Chondrocyte (in vitro differentiated cells): ENCODE measurements at places on chromosomes 11 and 22. TPM values are rescaled to one million over a fixed set of nuclear protein-coding genes. Genes with fewer than 3 reads are reported as not detected.

HDHD5 gene
- 22.3 to 31.5 TPM (median 30.8 TPM) in 3 replicates for total RNA-seq

GRCh38 chr11:100776212-100776896 is 89.3 kb downstream of the ARHGAP42 start:
- no peak overlapping the region for H3K4me3 ChIP-seq
- no peaks in the 10 kb centered on the region for H3K27me3 ChIP-seq
- no peak overlapping the region for H3K27ac ChIP-seq
- peaks cover 5% of the 10 kb centered on the region for H3K4me1 ChIP-seq

- no peaks in the 10 kb centered on the region for H3K36me3 ChIP-seq
- DNase-seq, result no peak
- no peaks in the 10 kb centered on the region for H3K27me3 ChIP-seq
- no peak overlapping the region for H3K27ac ChIP-seq
- no peak overlapping the region for H3K4me3 ChIP-seq
Observed at GRCh38 chr11:116833816-116834534, 3.4 kb downstream of the APOA1 start.

GRCh38 chr11:16511116-16512114 is 155.1 kb upstream of the SOX6 start:
- H3K4me1 ChIP-seq, result peaks cover 28% of the 10 kb centered on the region
- no peaks in the 10 kb centered on the region for H3K27me3 ChIP-seq
- DNase-seq, result no peak
- peak overlapping the region; percentile 74 for H3K27ac ChIP-seq
- peaks cover 3% of the 10 kb centered on the region for H3K36me3 ChIP-seq

OR8G1 gene
- total RNA-seq, result not detected in 3 replicates

CARNS1 gene
- total RNA-seq, result 0.36 to 1.8 TPM (median 1.8 TPM) in 3 replicates

DNA sequence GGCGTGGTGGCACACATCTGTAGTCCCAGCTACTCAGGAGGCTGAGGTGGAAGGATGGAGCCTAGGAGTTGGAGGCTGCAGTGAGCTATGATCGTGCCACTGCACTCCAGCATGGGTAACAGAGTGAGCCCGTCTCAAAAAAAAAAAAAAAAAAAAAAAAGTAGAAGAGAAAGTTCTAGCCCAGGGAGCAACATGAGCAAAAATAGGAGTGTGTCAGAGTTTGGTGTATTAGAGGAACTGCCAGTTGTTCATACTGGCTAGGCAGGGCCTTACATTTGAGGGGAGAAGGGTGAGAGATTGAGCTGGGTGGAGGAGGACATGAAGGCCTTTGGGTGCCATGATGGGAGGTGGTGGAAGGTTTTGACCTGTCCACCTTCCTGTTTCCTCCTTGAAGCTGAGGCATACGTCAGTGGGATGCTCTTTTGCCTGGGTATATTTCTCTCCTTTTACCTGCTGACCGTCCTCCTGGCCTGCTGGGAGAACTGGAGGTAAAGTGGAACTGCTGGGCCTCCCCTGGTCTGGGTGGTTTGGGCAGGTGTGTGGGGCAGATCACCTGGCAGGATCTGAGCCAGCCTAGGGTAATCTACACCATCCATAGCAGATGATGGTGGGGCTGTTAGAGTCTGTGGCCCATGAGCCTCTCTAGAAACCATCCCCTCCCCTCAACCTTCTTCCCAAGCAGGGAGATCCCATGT is 7.3 kb downstream of the SIDT2 start:
- H3K4me3 ChIP-seq, result no peak overlapping the region
- peaks cover 17% of the 10 kb centered on the region for H3K36me3 ChIP-seq
- no peak overlapping the region for H3K27ac ChIP-seq

GRCh38 chr11:118105657-118106305 is 19.0 kb upstream of the SMIM35 start:
- no peak overlapping the region for H3K4me3 ChIP-seq
- no peak overlapping the region for H3K27ac ChIP-seq
- no peak for DNase-seq

DNA sequence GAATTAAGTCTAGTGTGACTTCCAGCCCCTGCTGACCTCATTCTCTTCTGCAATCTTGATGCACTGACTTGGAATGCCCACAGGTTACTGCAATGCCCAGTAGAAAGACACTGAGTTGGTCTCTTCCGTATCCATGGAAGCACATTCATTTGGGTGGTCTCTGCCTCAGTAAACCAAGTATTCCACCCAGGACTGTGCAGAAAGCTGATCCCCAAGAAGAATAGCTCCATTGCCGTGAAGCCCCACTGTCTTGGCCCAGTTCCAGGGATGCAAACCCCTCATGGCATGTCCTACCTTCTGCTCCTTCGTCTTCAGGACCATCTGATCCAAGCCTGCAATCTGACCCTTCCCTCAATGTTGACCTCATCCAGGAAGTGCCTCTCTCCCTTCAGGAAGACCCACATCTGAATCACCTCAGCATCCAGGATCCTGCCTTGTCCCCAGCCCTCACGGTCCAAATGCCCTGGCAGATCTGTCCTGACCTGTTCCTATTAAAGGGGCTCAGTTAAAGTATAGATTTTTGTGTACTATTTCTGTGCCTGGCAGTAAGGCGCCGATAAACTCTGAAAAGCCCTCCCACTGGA is 425.8 kb downstream of the SOX6 start:
- H3K27me3 ChIP-seq, result no peaks in the 10 kb centered on the region
- no peak overlapping the region for H3K4me3 ChIP-seq
- H3K36me3 ChIP-seq, result peaks cover 4% of the 10 kb centered on the region
- no peaks in the 10 kb centered on the region for H3K4me1 ChIP-seq
- no peak overlapping the region for H3K27ac ChIP-seq

DNA sequence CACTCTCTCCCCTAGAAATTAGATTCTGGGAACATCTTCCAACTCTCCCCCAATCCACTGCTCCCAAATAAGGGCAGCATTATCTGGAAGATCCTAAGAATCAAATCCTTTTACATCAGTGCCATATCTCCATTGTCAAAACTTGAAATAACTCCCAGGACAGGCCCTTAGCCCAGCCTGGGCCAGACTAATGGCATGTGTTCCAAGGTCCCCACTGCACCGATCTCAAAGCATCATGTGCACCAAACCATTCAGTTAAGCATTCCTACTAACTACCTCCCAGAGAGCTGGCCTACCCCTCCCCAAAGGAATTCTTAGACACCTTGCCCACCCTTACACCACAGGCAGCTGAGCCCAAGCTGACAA is 44.2 kb upstream of the POU2AF1 start:
- no peak for DNase-seq
- H3K36me3 ChIP-seq, result no peaks in the 10 kb centered on the region
- no peak overlapping the region for H3K4me3 ChIP-seq
- H3K27ac ChIP-seq, result no peak overlapping the region
- H3K27me3 ChIP-seq, result peaks cover 25% of the 10 kb centered on the region
- no peaks in the 10 kb centered on the region for H3K4me1 ChIP-seq

GRCh38 chr11:44018829-44019228 is 29.0 kb upstream of the ACCSL start:
- H3K4me1 ChIP-seq, result peaks cover 41% of the 10 kb centered on the region
- no peak for DNase-seq
- H3K27ac ChIP-seq, result no peak overlapping the region
- peaks cover 13% of the 10 kb centered on the region for H3K27me3 ChIP-seq

XKR3 gene
- not detected in 3 replicates for total RNA-seq

DNA sequence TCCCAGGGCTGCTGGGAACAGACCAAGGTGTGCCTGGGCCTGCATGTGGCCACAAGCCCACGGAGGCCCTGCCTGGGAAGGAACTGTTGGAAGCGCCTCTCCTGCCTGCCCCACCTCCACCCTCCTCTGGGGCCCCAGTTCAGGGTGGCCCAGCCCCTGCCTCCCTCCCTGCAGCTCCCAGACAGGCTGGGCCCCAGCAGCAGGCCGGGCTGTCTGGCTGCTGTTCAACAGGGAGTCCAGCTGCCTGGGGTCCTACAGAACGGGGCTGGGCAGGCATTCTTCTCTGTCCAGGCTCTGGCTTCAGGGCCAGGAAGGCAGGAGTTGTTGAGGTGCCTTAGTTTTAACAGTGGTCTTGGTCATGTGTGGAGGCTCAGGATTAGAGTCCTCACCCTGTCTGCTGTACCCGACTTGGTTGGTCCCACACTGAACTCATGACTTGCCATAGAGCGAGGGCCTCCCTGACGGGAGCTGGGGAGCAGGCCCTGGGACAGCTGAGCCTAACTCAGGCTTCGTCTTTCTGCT is 11.8 kb downstream of the PRDM11 start:
- H3K4me3 ChIP-seq, result no peak overlapping the region
- DNase-seq, result no peak
- H3K36me3 ChIP-seq, result no peaks in the 10 kb centered on the region

DNA sequence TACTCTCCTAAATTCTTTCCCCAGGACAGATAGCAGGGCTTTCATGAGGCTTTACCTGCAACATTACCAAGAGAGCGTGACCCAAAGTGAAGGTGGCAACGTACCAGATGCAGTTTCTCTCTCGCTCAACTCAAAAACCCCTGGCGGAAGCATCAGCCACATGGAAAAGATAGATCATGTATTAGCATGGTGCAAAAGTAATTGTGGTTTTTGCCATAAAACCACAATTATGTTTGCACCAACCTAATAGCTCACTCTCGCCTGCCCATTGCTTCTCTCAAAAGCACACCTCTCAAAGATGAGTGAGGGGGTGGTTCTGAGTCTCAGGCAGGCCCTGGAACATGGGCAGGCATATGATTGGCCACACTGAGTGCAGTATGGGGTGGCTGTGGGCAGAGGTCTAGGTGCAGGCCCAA is 7.0 kb downstream of the MS4A6A start:
- no peak overlapping the region for H3K4me3 ChIP-seq
- no peaks in the 10 kb centered on the region for H3K4me1 ChIP-seq
- no peak overlapping the region for H3K27ac ChIP-seq

SLCO2B1 gene
- total RNA-seq, result 6.0 to 19.5 TPM (median 19.2 TPM) in 3 replicates

GRCh38 chr22:21832291-21833290 is 34.9 kb downstream of the MAPK1 start:
- no peaks in the 10 kb centered on the region for H3K36me3 ChIP-seq
- no peak for DNase-seq
- peak overlapping the region; percentile 77 for H3K27ac ChIP-seq
- H3K27me3 ChIP-seq, result no peaks in the 10 kb centered on the region

GRCh38 chr22:50696799-50697561 is 24.4 kb downstream of the SHANK3 start:
- H3K4me1 ChIP-seq, result peaks cover 8% of the 10 kb centered on the region
- H3K4me3 ChIP-seq, result peak overlapping the region; percentile 66
- peaks cover 1% of the 10 kb centered on the region for H3K27me3 ChIP-seq
- peak; percentile 74 for DNase-seq
- peaks cover 5% of the 10 kb centered on the region for H3K36me3 ChIP-seq
- H3K27ac ChIP-seq, result no peak overlapping the region

- H3K36me3 ChIP-seq, result peaks cover 1% of the 10 kb centered on the region
- H3K4me1 ChIP-seq, result peaks cover 8% of the 10 kb centered on the region
- DNase-seq, result no peak
- no peaks in the 10 kb centered on the region for H3K27me3 ChIP-seq
- H3K4me3 ChIP-seq, result no peak overlapping the region
Observed at GRCh38 chr11:28146123-28146751, 38.0 kb downstream of the METTL15 start.

SLC16A8 gene
- total RNA-seq, result 0.50 TPM in 1 of 3 replicates, not detected in the others

SERGEF gene
- total RNA-seq, result 34.3 to 37.6 TPM (median 36.6 TPM) in 3 replicates

GRCh38 chr22:28208036-28208435 is 289.0 kb upstream of the PITPNB start:
- no peak overlapping the region for H3K4me3 ChIP-seq
- H3K27ac ChIP-seq, result no peak overlapping the region
- peaks cover 11% of the 10 kb centered on the region for H3K36me3 ChIP-seq
- no peak for DNase-seq

GRCh38 chr11:102476812-102477211 is 24.2 kb upstream of the TMEM123 start:
- peak overlapping the region; percentile 73 for H3K27ac ChIP-seq
- H3K36me3 ChIP-seq, result no peaks in the 10 kb centered on the region
- peaks cover 19% of the 10 kb centered on the region for H3K4me1 ChIP-seq

DNA sequence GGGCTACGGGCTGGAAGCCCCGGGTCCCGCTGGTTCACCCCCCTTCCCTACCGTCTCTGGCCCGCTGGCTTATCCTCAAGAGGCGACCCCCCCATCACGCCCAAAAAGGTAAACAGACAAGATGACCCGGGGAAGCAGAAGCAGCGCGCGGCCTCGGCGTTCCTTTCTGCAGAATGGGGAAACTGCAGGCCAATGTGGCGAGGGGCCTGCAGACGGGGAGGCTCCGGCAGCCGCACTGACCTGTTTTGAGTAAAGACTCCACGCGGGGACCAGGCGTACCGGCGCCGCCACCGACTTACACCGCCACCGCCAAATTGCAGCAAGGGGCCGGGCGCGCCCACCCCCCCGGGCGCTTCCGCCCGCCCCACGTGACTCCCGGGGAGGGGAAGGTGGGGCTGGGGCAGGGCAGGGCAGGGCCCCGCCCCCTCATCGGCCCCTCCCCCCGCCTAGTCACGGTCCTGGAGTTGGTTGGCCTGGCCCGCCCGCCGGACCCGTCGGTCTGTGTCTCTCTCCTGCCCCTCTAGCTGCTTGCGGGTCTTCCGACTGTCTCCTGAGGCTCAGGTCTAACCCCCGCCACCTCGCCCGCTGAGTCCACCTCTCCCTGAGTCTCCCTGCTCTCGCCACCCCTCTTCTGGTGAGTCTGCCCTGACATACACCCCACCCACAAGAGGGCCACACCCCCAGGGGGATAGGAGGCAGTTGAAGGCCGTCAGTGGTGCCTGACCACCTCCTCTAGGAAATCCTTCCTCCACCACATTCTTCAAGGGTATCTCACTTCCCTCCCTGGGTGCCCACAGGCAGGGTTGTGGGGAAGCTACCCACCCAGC is at the start of gene ARAP1:
Gene ARAP1, minus strand, starts transcription at position 321 of the 827 bp plus-strand sequence. CDS start 25,280 bp downstream, outside the sequence.
- no peaks in the 10 kb centered on the region for H3K27me3 ChIP-seq
- DNase-seq, result no peak

GRCh38 chr11:92556431-92556830 is 331.8 kb downstream of the FAT3 start:
- no peaks in the 10 kb centered on the region for H3K36me3 ChIP-seq
- H3K4me3 ChIP-seq, result no peak overlapping the region
- no peak for DNase-seq
- H3K27ac ChIP-seq, result no peak overlapping the region
- H3K4me1 ChIP-seq, result peaks cover 28% of the 10 kb centered on the region

- H3K4me1 ChIP-seq, result peaks cover 78% of the 10 kb centered on the region
- H3K36me3 ChIP-seq, result peaks cover 3% of the 10 kb centered on the region
- H3K27me3 ChIP-seq, result no peaks in the 10 kb centered on the region
- peak; percentile 97 for DNase-seq
- peak overlapping the region; percentile 89 for H3K27ac ChIP-seq
Observed at GRCh38 chr11:46290598-46291309, 13.3 kb downstream of the CREB3L1 start.

TPST2 gene
- total RNA-seq, result 75.8 to 80.3 TPM (median 77.1 TPM) in 3 replicates

DNA sequence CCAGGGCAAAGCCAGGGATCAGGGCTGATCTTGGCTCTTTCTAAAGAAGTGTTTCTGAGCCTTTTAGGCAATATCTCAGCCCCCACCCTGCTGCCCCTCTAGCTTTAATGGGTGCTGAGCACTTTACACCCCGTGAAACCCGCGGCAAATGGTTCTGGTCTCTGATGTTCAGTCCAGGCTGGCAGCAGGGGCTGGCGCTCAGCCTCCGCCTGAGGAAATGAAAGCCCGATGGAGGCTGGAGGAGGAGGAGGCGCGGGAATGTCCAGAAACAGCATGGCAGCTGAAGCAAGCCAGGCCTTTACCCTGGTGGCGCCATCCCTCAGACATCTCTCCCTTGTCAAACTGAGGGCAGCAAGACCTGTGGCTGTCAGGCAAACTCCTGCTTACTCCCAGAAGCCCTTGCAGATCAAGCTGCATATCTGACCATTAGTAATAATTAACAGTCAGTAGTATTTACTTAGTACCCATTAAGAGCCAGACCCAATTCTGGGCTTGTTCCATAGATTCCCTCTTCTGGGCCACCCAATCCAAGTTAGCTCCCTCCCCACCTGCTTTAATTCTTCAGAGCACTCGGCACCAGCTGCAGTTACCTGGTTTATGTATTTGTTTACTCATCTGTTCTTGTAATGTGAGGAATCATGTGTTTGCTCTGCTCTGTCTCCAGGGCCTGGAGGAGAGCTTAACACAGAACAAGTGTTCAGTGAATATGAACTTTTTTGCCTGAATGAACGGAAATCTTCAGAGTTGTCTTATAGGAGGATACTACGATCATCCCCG is 15.0 kb upstream of the ALX4 start:
- no peak overlapping the region for H3K27ac ChIP-seq
- H3K4me3 ChIP-seq, result no peak overlapping the region
- H3K4me1 ChIP-seq, result peaks cover 16% of the 10 kb centered on the region
- no peaks in the 10 kb centered on the region for H3K36me3 ChIP-seq
- no peak for DNase-seq
